ENCODE measurements at places on chromosomes 7 and 10. TPM values are rescaled to one million over a fixed set of nuclear protein-coding genes. Genes with fewer than 3 reads are reported as not detected.

GRCh38 chr7:23654508-23654907, 25.5 kb upstream of the FAM221A start:
- DNase-seq: peak; percentile 3

- no peak for DNase-seq
Observed at GRCh38 chr7:92988051-92988450, 129.7 kb downstream of the SAMD9 start.

DNA sequence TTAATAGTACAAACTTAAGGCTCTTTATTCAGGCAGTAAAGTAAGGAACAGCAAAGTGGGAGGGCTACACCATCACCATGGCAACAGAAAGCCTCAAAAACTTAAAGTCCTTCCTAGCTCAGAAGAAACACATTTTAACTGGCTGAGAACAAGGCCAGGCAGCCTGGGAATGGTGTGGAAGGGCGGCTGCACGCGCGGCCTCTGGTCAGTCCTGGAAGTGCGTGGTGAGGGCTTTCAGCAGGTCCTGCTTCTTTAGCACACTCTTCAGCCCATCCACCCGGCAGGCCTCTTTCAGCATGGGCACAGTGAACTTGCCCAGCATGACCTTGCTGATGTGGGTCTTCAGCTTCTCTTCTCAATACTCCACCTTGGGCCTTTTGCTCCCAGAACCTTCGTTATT, 133.0 kb downstream of the CYP26A1 start:
- no peak for DNase-seq

DNA sequence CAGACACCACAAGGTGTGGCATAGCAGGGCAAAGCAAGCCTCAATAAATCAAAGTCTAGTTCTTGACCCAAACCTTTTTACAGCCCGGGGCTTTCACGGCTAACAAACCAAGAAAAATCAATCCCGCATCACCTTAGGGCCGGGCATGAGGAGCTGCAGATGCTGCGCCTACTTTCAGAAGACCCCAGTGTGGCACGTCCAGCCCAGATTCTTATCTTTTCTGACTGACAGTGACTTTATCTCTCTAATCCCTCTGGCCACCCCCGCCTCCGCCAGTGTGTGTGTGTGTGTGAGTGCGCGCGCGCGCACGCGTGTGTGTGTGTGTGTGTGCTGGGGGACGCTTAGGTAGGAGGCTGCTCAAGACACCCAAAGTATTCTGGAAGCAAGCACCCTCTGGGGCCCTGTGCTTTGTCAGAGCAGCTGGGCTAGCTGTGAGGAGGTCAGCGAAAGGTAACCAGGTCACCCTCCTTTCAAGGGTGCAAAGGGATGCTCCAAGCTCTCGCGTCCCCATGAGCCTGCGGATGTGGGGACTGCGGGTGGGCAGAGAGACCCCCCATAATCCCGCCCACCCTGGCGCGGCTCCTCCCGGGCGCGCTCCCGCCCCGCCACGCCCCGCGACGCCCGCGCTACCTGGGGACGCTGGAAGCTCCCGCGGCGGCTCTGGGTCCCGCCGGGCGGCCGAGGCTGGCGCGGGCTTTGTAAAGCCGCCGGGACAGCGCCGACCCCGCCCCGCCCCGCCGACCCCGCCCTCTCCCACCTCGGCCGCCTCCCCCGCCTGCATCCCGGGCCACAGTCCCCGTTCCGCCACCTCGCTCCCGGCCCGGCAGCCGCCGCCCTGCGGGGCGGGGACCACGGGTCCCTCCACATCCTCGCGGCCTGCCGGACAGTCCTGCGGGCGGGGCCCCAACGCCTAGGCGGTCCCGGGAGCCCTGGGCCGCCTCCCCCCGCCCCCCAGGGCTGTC, 57.1 kb upstream of the RHOBTB1 start:
- peak; percentile 38 for DNase-seq

- no peak for DNase-seq
Observed at GRCh38 chr7:55481155-55481554, 91.1 kb downstream of the VOPP1 start.

Gene IGFBP1
- under 0.01 TPM for total RNA-seq

GRCh38 chr7:26399736-26400135, 108.1 kb downstream of the SNX10 start:
- DNase-seq: no peak

DNA sequence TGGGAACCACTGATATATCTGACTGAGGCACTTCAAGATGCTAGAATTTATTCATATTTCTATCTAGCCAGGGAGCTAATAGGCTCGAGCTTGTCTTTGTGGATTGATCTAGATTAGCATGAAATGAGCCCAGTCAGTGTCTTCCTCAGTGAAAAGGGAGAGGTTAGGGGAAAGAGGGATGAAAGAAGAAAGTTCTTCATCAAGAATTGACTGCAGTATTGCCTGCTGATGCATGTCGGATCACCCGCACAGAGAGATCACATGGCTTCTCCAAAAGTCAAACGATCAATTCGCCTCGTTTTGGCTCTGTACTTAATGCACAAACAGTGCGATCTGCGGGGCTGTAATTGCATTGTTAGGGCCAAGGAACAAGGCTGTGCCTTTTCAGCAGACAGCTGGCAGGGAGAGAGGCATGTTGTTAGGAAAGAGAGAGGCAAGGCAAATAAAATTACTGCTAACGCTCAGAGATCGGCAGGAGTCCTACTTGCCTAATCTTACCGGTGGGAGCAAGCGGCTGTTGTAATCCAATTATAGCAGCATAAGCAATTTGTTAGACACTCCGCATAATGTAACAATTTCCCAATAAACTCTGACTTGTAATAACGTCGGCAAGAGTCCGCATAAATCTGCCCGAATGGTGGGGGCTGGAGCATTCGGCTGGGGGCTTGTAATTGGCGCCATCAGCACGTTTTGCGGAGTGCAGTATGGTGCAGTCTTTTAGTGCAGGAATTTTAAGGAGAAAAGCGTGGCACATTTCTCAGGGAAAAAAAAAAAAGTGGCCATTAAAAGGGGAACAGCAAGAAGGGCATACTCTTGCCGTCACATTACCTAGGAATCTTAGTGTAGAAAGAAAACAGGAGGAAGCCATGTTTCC, 102.1 kb downstream of the POLL start:
- no peak for DNase-seq

DNA sequence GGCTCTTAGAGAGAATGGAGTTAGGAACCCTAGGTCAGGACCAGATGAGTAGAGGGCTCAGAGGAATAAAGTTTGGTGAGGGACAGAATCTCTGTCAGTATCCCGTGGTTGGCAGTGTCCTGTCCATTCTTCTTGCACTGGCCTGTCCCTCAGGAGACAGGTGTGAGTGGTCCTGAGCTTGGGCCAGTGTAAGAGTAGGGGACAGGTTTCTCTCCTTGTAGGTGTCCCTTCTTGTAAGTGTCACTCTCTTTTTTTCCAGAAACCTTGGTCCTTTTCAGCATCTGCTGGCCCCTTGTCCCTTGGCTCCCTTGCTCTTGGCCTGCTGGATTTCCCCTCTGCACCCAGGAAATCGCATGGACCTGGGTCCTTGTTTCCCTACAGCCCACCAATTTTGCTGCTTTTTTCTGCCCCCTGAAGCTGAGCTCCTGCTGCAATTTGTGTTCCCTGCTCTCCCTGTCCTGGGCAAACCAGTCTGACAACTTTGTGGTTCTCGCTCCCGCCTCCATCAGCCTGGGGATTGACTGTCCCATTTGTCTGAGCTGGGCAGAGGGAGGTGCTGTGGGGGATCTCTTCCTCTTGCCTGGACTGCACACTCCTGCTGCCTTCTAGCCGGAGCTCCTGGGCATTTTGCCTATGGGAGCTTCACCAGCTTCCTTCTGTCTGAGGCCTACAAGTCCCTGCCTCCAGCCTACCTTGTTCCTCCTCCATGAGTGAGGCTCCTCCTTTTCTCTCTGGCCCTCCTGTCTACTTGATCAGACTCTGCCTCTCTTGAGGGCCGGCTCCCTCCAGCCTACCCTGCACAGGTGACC, 6.5 kb downstream of the TSPAN14 start:
- DNase-seq: no peak

Gene SPDYE1
- total RNA-seq: not detected

GRCh38 chr7:102317231-102318059, 30.8 kb downstream of the SH2B2 start:
- no peak for DNase-seq

DNA sequence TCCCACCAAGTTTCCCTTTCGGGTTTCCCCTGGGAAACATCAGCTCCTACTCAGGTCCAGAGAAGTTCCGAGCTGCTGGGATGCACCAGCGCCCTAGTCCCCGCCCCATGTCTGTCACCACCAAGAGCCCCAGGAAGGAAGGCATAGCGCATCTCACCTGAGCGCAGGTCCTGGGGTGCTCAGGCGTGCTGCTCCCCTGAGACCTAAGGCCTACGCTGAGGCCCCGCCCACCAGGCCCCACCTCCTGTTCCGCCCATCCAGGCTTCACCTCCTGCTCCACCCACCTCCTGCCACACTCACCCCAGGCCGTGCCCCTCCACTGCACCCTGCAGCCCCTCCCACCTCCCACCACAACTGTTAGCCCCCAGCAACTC, 1.2 kb upstream of the TFR2 start:
- no peak for DNase-seq

- DNase-seq: no peak
Observed at GRCh38 chr10:338171-339037, 203.1 kb downstream of the ZMYND11 start.

GRCh38 chr7:2725178-2726105, 37.4 kb downstream of the AMZ1 start:
- no peak for DNase-seq

DNA sequence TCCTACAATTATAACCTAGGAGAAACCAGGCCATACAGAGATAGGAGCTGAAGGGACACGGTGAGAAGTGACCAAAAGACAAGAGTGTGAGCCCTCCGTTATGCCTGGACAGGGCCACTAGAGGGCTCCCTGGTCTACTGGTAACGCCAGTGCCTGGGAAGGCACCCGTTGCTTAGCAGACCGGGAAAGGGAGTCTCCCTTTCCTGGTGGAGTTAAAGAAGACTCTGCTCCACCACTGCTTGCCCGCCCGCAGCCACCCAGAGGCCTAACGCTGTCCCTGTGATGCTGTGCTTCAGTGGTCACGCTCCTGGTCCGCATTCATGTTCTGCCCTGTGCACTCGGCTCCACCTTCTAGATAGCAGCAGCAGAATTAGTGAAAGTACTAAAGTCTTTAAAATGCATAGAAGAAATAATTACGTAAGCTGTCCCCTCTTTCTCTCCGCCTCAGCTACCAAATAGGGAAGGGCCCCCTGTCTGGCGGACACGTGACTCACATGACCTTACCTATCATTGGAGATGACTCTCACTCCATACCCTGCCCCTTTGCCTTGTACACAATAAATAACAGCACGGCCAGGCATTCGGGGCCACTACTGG, 34.8 kb downstream of the GRID2IP start:
- DNase-seq: peak; percentile 78

Gene TMEM213
- total RNA-seq: not detected

GRCh38 chr7:74483402-74484336, 30.0 kb downstream of the GTF2IRD1 start:
- no peak for DNase-seq

- no peak for DNase-seq
Observed at GRCh38 chr10:123998197-123999141, 94.9 kb downstream of the CHST15 start.

DNA sequence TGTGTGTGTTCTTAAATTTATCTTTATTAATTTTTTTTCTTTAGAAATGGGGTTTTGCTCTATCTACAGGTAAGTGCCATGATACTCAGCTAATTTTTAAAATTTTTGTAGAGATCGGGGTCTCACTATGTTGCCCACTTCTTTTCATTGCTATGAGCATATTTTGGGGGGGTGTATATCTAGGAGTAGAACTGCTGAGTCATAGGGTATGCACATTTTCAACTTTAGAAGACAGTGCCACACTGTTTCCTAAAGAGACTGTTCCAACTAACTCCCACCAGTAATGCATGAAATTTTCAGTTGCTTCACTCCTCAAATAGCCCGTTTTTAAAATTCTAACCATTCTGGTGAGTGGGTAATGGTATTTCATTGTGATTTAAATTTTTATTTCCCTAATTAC, 108.3 kb downstream of the CUL2 start:
- no peak for DNase-seq

Gene UPK3BL2
- 4.0 TPM for total RNA-seq

GRCh38 chr7:107614425-107614824, 34.4 kb downstream of the BCAP29 start:
- DNase-seq: no peak

- no peak for DNase-seq
Observed at GRCh38 chr7:14403587-14403986, 414.1 kb upstream of the ETV1 start.

- DNase-seq: no peak
Observed at GRCh38 chr7:108430664-108431063, 25.6 kb downstream of the NRCAM start.

Gene C7orf33
- not detected for total RNA-seq

DNA sequence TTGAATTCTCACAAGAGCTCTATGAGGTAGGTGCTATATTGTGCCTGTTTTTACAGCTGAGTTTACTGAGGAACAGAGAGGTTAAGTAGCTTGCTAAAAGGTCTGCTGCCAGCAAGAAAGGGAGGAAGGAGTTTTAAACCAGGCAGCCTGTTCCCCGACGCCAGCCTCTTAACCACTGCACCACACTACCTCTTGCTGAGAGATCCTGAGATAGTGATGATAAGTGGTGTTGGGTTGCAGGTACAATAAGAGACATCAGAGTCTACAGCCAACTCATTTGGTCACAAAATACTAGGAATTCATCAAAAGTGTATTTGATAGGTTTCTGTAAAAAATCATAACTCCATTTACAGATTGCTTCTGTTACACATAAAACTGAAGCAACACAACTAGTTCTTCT, 8.0 kb downstream of the CCDC71L start:
- no peak for DNase-seq

DNA sequence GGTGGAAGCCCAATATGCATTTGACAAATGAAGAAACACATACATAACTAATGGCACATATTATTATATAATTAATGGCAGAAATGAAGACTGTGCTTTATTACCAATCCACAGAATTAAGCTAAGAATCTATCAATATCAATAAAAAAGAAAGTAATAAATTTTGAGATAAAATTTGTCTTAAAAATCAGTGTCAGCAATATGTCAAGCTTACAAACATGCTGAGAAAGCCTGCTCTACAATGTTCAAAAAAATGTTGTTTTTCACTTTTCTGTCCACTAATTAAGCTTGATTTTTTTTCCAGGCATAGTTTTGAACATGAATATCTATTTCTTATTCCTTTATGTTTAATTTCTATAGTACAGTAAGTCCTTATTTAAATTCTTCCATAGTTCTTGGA, 721.0 kb upstream of the LRRTM3 start:
- DNase-seq: no peak

Gene KCNMA1
- total RNA-seq: 0.27 TPM

GRCh38 chr7:28088032-28088431, 92.6 kb downstream of the JAZF1 start:
- DNase-seq: no peak

- no peak for DNase-seq
Observed at GRCh38 chr10:29471544-29471859, 163.3 kb downstream of the SVIL start.

DNA sequence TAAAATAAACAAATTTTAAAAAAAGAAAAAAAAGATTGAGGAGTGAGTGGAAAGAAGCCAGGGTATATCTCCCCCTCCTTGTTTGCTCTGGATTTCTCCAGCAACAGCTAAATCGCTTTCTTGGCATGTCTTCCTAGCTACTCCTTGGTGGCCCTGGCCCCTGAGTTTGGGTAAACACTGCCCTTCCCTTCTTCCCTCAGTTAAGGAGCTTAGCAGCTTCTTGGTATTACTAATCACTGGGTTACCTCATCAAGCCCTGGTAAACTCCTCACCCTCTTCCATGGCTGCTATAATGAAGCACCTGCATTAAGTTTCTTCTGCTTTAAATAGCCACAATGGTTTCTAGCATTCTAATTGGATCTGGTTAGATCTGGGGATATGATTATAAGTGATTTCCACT, 269.8 kb downstream of the FZD1 start:
- DNase-seq: no peak

Gene VWDE
- 7.5 TPM for total RNA-seq

- no peak for DNase-seq
Observed at GRCh38 chr7:45225311-45225947, 67.8 kb downstream of the RAMP3 start.

Measured in hematopoietic multipotent progenitor cell (in vitro differentiated cells).